ENCODE measurements at places on chromosomes 1 and 21.

GRCh38 chr1:24500448-24501048, 2.1 kb upstream of the RCAN3 start:
- no peak for DNase-seq

DNA sequence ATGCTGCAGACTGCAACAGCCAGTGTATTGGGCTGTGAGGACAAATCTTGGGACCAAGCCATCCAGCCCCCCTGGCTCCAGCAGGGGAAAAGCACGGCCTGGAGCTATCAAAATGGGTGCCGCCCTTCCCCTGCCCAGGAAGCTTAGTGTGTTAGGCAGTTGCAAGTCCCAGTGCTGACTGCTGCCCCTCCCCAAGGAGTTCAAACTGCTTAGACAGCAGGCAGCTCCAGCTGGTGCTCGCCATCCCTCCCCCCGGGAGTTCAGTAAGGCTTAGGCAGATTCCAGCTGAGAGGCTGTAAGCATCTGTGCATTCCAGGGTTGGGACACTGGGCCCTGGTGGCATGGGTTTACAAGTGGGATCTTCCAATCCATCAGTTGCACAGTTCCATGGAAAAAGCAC, 579.6 kb upstream of the NR5A2 start:
- DNase-seq: no peak

DNA sequence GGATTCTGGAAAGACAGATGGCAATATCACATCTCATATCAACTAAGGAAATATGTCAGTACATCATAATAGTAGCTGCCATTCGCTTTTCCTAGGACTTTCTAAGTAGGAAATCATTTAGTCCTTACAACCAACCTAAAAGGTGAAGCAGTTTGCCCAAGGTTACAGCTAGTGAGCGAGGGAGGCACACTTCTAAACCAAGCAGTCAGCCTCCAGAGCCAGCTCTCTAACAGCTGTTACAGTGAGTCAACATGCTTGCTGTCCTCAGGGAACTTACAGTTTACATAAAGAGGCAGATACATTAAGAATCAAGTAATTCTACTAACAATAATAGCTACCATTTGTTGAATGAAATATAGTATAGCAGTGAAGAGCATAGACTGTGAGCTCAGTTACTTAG, 57.1 kb downstream of the GIPC2 start:
- no peak for DNase-seq

GRCh38 chr1:93653656-93654055, 28.0 kb downstream of the BCAR3 start:
- no peak for DNase-seq

All from AG09319 (cell line).